Psoas muscle (tissue), 8 donors: ENCODE measurements at places on chromosomes 6 and 20.

- DNase-seq, result no peak
Measured at GRCh38 chr6:114020196-114020595, 49.2 kb upstream of the HDAC2 start.

DNA sequence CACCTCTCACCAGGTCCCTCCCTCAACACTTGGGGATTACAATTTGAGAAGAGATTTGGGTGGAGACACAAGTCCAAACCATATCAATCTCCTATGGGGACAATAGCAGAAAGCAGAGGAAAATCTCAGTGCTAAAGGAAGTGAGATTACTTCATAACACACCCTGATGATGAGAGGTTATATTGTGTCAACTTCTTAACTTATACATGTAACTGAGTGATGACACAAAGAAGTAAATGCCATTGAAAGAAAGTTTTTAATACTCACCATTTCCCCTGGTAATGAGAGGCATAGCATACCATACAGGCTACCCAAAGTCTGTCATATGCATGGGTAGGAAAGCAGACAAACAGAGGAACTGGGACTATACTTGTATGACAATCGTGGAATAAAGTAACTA, 137.2 kb downstream of the MMUT start:
- no peak for DNase-seq

DNA sequence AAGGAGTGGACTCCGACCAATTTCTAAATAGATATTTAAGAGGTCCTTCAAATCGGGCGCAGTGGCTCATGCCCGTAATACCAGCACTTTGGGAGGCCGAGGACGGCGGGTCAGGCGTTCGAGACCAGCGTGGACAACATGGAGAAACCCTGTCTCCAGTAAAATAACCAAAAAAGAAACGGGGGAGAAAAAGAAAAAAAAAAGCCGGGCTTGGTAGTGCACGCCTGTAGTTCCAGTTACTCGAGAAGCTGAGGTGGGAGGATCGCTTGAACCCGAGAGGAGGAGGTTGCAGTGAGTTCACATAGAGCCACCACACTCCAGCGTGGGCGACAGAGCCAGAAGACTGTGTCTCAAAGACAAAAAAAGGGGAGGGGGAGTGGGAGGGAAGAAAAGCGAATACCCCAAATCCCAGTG, 53.3 kb upstream of the HFE start:
- DNase-seq, result peak; percentile 61

DNA sequence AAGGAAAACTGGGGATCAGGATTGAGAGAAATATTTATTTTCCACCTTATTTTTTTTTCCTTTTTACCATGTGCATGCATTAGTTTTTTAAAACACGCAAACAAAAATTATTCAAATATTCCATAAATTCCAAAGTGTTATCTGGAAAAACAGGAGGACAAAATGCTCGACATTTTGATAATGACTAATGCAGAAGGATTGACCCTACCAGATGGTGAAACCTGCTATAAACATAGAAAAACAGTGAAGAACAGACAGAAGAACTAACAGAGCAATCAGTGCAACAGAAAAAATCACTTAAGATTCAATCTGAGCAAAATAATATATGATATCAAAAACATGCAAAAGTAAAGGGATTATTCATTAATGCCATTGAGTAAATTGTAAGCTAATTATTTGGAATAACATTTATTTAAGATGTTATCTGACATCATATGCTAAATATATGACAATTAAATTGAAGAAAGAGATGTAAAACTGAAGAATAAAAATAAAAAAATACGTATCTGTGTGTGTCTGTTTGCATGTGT, 218.4 kb downstream of the LMBRD1 start:
- DNase-seq, result no peak

- DNase-seq, result peak; percentile 56
Measured at GRCh38 chr6:108562503-108562993, 1.8 kb downstream of the FOXO3 start.

DNA sequence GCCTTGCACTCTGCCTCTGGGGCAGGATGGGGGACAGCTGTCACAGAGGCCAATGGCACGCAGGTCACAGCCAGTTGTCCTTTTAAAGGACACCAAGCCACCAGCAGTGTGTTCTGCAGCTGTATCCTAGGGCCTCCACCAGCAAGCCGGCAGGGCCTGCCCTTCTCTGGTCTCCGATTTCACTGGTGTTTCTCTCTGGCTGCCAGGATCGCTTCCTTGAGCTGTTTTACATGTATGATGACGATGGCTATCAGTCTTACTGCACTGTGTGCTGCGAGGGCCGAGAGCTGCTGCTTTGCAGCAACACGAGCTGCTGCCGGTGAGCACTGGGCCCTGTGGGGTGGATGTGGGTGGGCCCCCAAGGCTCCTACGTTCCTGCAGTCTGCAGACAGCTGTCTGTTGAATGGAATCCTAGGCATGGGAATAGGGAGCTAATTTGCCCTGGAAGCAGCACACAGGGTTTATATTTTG, 22.7 kb upstream of the MAPRE1 start:
- DNase-seq, result no peak

- no peak for DNase-seq
Measured at GRCh38 chr6:31725502-31726350, 2.6 kb downstream of the MPIG6B start.

- no peak for DNase-seq
Measured at GRCh38 chr20:23095499-23095898, 9.4 kb upstream of the CD93 start.

GRCh38 chr6:7903673-7904072, 6.9 kb downstream of the TXNDC5 start:
- no peak for DNase-seq

DNA sequence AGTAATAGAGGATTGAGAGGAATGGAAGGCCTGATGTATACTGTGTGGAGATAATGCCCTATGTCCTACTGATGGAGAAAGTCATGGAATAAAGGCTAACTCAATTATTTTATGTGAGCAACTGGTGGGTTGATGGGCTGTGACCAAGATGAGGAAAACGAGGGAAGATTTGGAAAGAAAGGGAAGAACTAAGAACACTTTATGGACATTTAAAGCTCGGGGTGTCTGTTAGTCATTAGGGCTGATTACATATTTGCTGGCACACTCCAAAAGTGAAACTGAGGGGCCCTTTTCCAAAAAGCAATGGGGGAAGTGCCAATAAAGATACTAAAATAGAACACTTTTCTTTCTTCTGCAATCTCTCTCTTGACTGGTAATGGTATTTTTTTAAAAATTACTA, 439.5 kb downstream of the PLCB1 start:
- DNase-seq, result no peak

- no peak for DNase-seq
Measured at GRCh38 chr20:16314320-16314719, 258.9 kb downstream of the KIF16B start.

- DNase-seq, result no peak
Measured at GRCh38 chr6:42249279-42249678, 31.6 kb upstream of the MRPS10 start.

GRCh38 chr20:54148947-54149764, 24.6 kb downstream of the CYP24A1 start:
- DNase-seq, result no peak

GRCh38 chr6:139708337-139709199, 334.1 kb upstream of the CITED2 start:
- DNase-seq, result no peak

DNA sequence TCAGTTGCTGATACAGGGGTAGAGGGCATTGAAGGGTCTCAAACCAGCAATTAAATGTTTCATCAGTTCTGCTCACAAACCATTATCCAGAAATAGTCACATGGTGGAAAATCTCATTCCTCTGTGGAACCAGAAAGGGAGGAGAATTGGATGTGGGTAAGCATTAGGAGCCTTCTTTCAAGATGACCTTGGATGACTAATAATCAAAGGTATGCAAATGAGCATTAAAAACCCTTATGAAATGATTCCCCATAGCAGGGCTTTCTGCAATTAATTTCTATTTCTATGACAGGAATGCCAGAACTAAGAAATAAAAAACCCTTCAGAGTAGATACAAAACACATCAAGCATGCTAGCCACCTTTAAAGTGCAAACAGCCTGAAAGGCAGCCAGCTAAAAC, 37.4 kb upstream of the HCRTR2 start:
- DNase-seq, result no peak

- no peak for DNase-seq
Measured at GRCh38 chr20:12311094-12311865, 393.6 kb downstream of the BTBD3 start.

- DNase-seq, result peak; percentile 60
Measured at GRCh38 chr20:35306931-35307517, 14.8 kb upstream of the FAM83C start.

GRCh38 chr6:98764373-98764911, 69.9 kb upstream of the POU3F2 start:
- DNase-seq, result no peak

DNA sequence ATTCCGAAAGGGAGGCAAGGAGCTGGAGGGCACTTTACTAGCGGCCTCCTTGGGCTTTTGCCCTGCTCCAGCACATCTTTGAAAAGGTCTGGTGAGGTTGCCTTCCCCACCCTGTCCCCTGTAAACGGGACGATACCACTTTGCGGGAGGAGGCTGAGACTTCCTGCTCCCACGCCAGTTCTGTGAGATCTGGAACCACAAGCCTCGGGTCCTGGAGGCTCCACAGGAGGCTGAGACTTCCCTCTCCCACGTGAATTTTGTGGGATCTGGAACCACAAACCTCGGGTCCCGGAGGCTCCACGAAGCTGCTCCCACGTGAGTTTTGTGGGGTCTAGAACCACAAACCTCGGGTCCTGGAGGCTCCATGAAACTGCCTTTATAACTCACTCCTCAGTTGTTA, 209.3 kb downstream of the DLL1 start:
- DNase-seq, result no peak

GRCh38 chr6:46022106-46022948, 6.7 kb upstream of the CLIC5 start:
- no peak for DNase-seq

GRCh38 chr6:42257614-42258013, 40.0 kb upstream of the MRPS10 start:
- no peak for DNase-seq

DNA sequence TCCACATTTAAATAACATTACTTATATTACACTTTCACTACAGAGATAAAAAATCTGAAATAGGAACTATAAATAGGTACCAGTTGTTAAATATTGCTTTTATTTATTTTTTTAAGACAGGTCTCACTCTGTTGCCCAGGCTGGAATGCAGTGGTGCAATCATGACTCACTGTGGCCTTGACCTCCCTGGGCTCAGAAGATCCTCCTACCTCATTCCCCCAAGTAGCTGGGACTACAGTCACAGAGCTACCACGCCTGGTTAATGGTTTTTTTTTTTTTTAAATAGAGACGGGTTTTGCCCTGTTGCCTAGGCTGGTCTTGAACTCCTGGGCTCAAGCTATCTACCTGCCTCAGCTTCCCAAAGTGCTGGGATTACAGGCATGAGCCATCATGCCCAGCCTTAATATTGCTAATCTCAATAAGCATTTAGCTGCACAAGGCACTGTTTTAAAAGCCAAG, 17.3 kb downstream of the EEF1E1 start:
- DNase-seq, result no peak

DNA sequence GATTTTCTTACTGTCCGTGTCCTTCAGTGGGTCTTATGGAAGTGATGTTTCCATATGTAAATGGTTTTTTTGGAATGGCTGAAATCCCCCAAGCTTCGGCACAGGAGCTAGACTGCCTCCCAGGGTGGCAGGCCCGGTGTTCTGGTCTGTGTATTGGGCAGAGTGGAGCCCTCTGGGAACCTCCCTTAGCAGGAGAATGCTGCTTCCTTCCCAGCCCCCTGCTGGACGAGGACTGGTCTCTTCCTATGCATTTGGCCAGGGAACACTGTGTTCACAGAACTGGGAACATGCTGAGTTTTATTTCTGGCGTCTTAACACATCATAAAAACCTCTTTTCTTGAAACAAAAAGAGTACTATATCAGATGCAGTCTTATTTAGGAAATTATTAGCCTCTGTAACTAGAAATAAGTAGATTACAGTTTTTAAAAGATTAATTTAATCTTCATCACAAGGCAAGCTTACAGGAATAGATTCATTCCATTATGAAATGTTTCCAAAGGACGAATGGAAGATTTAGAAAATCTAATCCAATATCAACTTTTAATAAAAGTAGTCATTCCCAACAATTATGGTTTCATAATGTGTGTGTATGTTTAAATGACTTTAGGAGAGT, 56.6 kb downstream of the SYTL3 start:
- DNase-seq, result peak; percentile 58

- no peak for DNase-seq
Measured at GRCh38 chr6:156618600-156619205, 158.5 kb upstream of the ARID1B start.

DNA sequence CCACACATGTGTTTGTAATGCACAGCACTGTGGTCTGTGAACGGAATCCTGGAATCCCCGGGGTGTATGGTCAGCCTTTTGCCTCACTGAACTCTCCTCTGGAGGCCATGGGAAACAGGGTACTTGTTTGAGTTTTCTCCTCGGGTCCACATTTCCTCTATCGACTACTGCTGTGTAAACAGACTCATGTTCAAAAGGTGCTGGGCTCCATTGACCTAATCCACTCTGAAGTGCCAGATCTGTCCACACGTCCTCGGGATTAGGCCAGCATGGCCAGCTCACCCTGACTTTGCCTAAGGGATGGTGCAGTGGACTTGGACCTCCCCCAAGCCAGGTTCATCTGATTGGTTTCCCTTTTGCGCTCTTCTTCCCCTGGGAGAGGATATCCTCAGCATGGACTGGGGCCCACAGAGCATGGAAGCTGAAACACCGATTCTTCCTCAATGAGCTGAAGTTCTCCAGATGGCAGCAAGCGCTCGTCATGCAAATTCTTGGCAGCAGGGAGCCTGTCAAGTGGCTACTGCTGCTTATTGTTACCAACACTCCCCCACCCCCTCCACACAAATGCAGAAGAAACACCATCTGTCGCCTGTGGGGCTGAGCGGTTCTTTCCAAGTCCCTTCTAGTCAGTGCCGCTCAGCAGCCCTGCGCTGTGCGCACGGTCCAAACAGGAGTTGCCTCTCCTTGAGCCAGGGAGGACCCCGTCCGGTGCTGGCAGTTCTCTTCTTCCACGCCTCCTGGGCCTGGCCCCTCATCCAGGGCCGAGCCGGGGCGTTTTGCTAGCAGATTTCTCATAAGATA, 292.6 kb upstream of the MARCKS start:
- DNase-seq, result peak; percentile 78

DNA sequence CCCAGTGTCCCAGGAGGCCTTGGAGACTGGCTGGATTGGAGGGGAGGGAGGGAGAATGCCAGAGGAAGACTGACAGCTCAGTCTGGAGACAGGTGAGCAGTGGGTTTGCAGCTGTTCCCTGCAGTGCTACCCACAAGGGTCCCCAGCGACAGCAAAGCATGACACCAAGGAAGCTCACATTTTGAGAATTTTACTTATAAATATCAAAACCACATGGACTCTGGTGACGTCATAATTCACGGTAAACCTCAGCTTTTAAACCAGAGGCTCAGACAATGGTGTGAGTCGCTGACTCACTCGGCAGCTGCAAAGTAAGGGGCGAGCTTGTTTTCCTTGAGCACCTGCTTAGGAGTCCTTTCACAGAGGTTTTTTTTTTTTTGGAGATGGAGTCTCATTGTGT, 65.2 kb downstream of the THBS2 start:
- DNase-seq, result no peak

- DNase-seq, result peak; percentile 30
Measured at GRCh38 chr6:44342489-44342888, at the start of gene SPATS1. TSS of gene SPATS1 (plus strand) at chr6:44342650. CDS start at chr6:44343096, 446 bp downstream.
